ENCODE measurements at places on chromosomes 4 and X.

DNA sequence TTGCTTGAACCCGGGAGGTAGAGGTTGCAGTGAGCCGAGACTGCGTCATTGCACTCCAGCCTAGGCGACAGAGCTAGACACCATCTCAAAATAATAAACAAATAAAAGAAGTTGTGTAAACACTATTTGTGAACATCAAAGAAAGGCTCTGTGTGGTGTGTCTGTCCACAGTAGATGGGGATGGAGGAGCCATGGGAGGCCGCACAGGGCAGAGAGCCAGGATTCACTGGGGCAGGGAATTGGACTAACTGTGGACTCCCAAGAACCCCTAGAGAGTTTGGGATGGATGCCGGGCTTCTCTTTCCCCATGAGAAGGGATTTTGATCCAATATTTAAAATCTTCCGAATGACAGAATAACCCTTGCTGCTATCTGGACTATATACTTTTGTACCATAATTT is 26.5 kb downstream of the TBC1D1 start:
- DNase-seq: no peak

DNA sequence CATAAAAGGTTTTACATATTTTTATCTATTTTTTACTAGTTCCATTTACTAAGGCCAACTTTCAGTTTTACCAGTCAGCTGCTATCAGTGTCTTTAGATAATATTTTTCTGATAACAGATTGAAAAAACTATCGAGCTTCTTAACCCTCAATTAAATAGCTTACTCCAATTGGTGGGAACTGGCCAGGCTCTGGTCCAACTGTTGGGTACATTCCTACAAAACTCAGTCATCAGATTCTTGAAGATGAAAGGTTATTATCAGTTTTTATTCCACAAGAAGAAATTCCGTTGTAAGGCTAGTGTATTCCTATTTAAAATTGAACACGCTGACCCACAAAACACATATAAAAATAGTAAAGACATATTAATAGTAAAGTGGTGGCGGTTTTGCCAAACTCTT is 346.2 kb downstream of the MAPK10 start:
- no peak for DNase-seq

GRCh38 chr4:72207196-72207595 is 175.4 kb downstream of the NPFFR2 start:
- DNase-seq: no peak

DNA sequence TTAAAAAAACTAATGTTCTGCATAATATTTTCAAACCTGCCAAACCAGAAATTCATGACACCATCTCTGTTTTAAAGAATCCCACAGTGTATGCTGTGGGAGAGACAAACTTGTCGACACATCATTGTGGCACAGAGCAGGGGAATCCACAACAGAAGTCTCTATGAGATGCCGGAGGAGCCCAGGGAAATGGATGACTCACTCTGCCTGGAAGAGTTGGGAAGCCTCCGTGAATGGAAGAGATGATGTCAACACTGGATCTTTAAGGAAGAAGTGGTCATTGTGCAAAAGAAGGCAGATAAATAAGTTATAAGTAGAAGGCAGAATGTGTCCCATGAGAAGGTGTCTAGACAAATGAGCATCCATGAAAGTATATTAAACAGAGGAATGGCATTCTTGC is 595.1 kb downstream of the RAB28 start:
- DNase-seq: no peak

GRCh38 chrX:128582036-128582435 is 529.8 kb upstream of the ACTRT1 start:
- no peak for DNase-seq

- DNase-seq: no peak
Measured at GRCh38 chrX:149713279-149714050, 1.6 kb downstream of the MAGEA11 start.

DNA sequence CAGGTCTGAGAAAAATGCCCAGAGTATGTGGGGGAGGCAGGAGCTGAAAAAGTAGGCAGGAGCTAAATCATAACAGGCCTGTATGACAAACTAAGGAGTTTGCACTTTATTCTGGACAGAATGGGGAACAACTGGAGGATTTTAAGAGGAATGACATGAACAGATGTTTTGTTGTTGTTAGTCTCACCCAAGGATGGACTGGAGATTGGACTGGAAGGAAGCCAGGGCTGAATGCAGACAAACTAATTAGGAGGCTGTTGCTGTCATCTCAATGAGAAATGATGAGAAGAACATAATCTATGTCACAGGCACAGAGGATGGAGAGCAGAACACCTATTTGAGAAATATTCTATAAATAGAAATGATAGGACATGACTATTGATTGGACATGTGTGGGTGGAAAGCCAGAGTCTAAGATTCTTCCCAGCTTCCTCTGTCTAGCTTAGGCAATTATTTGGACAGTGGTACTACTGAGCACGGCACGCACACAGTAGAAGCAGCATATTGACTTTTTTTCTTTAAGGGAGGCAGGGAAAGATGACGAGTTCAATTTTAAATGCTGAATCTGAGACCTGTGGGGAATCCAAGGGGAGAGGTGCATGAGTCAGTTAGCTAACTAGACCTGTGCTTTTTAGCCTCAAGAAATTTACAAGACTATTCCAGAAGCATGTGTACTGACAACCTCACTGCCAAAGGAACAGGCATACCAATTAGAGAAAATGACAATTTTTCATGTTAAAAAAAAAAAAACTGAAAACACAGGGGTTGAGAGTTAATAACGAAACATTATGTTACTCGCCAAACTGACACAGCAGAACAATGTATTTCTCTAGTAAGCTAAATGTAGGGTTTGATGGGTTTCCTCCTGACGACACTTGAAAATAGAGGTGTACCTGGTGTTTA is 963 bp upstream of the USO1 start:
- DNase-seq: no peak

- peak; percentile 39 for DNase-seq
Measured at GRCh38 chrX:55489314-55490009, at the start of gene USP51. USP51 (minus strand) TSS chrX:55489848; CDS start chrX:55488939, 909 bp downstream.

DNA sequence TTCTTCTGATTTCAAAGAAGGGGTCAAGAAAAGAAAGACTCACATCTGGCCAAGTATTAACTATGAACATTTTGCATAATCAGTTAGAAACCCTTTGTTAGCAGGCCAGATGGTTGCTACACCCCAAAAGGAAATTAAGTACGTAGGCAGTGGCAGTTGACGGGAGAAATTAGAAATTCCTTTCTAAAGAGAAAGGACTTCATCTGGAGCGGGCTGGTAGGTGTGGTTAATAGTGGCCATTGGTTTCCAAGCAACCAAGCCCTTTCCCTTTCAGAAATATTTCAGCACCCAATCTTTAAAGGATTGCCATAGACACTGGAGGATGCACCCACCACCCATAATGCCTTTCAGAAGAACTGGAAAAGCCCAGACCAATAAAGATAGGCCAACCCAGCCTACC is 235.7 kb upstream of the LDB2 start:
- no peak for DNase-seq

DNA sequence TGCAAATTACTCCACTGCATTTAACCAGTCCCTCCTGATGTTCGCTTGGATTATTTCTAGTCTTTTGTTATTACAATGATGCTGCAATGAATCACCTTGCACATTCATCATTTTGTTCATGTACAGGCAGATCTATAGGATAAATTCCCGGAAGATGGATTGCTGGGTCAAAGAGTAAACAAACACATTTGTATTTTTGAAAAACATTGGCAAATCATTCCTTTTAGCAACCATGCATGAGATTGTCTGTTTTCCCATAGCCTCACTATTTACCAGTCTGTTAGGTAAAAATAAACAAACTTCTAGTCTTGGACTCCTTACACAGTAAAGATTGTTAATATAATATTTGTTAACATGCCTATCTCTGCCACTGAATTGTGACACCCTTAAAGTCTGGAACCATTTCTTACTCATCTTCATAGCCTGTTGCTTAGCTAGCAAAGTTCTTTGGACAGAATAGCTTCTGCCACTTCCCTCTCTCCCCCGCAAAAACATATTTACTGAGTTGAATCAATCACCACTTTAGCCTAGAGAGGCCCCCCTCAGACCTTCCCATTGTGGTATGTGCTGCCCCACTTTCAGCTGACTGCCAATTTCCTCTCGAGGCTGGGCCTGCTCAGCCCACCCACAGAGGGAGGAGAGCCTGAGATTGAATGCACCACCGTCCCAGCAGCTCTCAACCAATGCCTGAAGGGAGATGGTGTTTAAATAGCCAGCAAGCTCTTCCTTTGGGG is 108.4 kb upstream of the ATXN3L start:
- DNase-seq: no peak

- no peak for DNase-seq
Measured at GRCh38 chr4:9989918-9990635, 31.2 kb downstream of the SLC2A9 start.

- DNase-seq: no peak
Measured at GRCh38 chrX:121389976-121390714, 342.7 kb downstream of the GLUD2 start.

DNA sequence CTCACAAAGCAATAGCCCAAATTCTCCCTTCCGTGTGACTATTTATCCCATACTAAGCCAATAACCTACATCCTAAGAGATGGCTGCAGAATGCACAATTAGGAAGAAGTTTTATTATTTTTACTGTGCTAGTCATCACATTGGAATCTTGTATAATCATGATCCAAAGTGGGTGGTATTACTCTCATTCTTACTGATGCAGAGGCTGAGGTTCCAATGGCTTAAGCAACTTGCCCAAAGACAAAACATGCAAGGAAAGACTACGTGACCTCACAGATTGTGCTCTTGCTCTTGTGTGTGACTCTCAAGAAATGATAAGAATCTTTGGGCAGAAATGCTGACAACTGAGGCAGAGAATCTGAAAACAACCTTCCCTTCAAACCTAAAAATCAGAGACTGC is 212.2 kb downstream of the LDB2 start:
- no peak for DNase-seq

DNA sequence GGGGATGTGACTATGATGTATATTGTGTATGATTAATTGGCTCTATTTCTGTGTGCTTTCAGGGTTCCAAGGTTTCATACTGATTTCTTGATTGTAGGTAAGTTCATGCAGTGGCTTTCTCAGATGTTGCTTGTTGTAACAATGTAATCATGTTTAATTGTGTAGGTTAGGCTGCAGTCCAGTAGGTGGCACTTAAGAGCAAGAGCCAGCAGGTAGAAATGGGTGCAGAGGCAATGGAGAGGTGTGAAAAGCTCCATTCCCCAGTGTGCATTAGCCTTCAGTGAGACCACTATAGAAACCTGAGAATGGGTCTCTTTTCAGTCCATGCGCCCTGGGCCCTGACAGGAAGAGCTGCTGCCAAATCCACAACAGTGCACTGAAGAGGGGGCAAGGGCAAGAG is 28.2 kb downstream of the DCAF12L2 start:
- DNase-seq: no peak

DNA sequence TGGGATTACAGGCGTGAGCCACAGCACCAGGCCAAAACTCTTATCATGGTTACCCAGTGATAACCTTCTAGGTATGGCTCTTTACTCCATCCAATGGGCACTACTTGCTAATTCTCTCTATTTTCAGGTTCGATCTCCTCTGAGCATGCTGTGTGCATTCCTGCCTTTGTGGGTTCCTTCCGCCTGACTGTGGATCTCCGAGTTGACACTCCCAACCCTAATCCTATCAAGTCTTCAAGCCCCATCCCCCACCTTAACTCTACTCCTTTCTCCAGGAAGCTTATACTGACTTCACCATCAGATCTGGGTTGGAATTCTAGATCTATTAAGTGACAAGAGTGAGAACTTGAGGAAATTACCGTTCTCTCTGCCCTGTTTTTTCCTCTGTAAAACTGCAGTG is 64.6 kb downstream of the ZAR1 start:
- peak; percentile 35 for DNase-seq

GRCh38 chrX:151031391-151031975 is 48.3 kb downstream of the HMGB3 start:
- DNase-seq: no peak

DNA sequence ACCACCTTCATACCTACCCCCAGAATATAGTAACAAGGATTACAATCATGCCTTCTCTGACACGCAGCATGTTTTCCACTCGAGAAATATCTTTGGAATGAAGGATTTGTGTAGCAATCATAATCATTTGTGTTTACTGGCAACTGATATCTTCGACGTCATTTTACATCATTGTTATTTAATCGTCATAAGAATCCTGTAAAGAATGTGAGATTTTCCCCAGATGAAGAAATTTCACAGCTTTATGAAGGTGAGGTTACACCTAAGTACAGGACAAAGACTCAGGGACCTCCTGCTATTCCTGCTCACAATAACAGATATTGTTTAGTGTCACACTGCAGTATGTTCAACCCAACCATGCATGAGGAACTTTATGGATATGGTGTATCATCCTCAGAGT is 198.2 kb upstream of the LDB2 start:
- DNase-seq: no peak

DNA sequence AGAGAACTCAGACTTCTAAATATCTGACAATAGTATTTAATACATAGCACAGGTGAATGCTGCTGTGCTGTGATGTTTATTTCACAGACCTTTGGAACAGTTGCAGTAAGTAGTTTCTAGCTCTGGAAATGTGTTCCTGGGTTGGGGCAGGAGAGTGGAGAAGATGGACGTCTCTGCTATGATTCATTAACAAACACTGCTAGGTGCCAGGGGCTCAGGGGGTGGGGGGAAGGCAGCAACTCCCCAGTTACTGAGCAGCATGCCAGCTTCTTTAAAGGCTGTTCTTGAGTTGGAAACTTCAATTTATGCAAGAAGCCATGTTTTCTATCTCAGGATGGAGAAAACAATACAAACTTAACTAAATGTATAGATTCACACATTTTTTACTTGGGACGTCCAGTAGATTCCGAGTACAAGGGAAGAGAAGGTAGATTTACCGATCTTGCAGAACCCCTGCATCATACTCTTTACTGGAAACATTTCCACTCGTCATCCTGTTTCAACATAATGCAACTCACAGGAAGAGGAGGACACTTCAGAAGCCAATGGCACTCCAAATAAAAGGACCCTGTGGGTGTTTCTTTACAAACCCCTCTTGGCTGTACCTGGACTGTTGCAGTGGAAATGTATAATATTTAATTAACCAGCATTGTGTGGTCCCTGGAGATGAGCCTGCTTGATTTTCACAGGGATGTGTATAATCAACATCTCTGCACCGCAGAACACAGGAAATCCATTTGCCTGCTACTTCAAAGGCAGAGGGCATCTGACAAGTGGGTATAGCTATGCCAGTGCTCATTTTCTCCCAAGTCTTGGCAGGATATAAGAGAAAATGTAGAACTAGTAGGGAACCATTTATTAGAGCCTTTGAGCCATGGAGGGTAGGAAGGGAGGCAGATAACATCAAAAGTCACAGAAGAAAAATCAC is 171.4 kb downstream of the SH3KBP1 start:
- no peak for DNase-seq

DNA sequence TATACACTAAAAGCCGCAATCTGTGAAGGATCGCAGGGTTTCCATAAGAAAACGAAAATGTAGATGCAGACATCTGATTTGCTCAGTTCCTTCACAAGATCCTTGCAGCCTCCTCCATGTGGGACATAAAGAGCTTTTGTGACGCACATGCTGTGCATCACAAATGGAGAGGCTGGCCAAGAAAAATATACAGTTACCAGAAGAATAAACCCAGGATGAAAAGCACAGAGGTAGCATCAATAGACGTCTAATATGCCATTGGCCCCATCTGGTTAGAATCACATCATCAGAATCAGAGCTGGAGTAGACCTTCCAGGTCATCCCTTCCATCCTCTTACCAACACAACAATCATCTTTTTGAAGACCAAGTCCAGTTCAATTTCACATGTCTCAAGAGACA is 517.4 kb downstream of the RAB28 start:
- no peak for DNase-seq

GRCh38 chrX:24480400-24480865 is 15.3 kb downstream of the PDK3 start:
- DNase-seq: no peak

Data from WERI-Rb-1 (cell line).